ENCODE measurements at places on chromosomes 1 and 21.
A peak's percentile ranks its signal among the peaks of the same experiment; 100 is the strongest.

DNA sequence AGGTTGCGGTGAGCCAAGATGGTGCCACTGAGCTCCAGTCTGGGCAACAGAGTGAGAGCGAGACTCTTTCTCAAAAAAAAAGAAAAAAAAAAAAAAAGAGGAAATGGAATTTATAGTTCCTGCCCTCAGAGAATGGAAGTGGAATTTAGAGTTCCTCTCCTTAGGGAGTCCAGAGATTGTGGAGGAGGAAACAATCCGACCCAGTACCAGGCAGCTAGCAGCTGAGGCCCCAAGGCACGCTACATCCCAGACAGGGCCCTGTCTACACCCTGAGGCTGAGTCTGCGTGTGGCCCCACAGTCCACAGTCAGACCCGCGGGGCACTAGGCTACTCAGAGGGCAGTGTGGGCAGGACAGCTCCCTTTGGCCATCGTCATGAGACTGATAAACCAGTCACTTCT, 1.9 kb upstream of the MFN2 start:
- DNase-seq: no peak

DNA sequence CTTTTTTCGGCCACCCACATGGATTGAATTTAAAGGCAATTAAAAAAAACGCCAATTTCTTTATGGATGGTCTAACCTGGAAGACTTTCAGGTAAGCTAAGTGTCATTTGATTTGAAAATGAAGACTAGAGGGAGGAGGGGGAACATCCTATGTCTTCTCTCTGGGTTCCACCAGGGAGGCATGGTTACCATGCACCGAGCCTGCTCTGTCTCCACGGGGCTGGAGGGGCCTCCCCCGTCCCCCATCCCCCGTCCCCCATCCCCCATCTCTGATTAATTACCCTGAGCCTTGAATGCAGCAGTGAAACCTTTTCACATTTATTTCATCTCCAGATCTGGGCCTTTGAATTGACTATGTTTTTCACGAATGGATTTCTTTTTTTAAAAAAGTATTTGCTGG, 135.1 kb downstream of the TLR5 start:
- DNase-seq: no peak

GRCh38 chr1:9558271-9558945, 19.1 kb downstream of the SLC25A33 start:
- no peak for DNase-seq

- no peak for DNase-seq
Measured at GRCh38 chr1:223216531-223217205, 73.6 kb upstream of the TLR5 start.

GRCh38 chr1:118945489-118945888, 42.7 kb downstream of the TBX15 start:
- no peak for DNase-seq

DNA sequence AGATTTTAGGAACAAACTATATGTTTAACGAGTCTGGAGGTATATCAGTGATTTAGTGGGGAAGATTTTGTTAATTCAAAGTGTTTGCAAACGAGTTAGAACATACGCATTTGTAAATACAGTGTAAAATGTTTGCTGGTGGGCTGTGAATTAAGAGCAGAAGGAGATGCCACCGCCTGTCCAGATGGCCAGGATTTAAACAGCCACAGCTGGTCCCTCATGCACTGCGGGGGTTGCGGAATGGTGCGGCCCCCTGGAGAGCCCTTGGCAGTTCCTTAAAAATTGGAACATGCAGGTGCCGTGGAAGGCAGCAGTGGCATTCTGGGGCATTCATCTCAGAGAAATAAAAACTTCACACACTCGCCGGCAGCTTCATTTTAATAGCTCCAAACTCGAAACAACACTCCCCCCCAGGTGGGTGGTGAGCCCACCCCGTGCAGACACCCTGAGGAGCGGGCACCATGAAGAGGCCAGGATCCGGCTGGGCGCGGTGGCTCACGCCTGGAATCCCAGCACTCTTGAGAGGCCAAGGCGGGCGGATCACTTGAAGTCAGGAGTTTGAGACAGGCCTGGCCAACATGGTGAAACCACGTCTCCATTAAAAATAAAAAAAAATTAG, 3.5 kb upstream of the C1orf159 start:
- DNase-seq: no peak

- no peak for DNase-seq
Measured at GRCh38 chr1:175935566-175936115, 192.2 kb upstream of the TNR start.

DNA sequence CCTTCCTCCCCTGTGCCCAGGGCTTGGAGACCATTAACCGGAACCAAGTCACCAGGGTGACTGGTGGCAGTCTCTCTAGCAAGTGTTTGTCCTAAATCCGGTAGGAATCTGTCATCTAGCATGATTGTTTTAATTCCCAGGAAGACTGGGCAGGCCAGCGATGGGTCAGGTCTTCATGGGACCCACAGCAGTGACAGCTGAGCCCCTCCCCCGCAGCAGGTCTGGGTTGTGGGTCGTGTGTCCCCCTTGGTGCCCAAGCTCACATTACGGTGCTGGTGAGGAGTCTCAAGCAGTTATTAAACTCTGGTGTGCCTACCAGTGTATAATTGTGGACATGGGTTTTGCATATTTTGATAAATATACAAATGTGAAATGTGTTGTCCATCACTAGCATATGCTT, 466.5 kb downstream of the MATN1 start:
- DNase-seq: no peak

GRCh38 chr1:241167121-241167630, 189.8 kb downstream of the RGS7 start:
- DNase-seq: no peak

GRCh38 chr1:170536924-170537551, 5.1 kb downstream of the GORAB start:
- DNase-seq: no peak

DNA sequence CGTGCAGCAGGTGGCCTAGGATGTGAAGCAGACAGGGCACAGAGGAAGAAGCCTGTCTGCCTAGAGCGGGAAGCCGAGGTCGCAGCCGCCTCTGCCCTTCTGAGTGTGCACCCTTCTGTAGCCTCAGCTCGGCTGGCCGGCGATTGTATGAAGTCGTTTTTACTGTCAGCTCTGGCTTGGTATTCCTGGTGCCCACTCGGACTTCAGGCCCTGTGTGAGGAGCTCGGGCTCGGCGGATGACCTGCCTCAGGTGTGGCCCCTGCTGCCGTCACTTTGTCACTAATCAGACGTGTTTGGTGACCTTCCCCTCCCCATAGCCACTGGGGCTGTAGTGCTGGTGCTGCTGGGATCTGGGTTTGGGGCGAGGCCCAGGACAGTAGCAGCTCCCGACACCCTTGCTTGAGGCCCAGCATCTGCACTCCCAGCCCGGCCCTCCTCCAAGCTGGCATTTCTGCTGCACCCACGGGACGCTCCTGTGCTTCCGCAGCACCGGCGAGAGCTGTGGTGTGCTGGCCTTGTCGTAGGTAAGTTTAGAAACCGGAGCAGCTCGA, 18.1 kb downstream of the SLX9 start:
- no peak for DNase-seq

DNA sequence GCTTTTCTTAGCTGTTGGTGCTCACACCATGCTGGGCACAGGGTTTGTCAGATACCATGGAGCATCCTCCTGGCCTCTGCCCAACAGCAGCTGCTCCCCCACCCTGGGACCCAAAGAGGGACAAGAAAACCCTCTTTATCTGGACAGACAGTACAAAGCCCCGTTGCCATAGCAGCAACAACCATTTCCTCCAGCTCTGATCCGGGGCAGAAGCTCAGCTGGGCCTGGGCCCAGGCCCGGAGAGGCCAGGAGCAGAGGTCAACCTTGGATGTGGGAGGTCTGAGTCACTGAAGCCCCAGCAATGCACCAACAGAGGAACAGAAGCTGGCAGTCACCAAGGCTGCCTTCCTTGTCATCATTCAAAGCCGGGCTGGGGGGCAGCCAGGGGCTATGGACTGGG, 228.4 kb upstream of the POU3F1 start:
- no peak for DNase-seq

- DNase-seq: no peak
Measured at GRCh38 chr1:7991504-7992440, 30.3 kb downstream of the PARK7 start.

GRCh38 chr1:160369087-160369486, 2.2 kb downstream of the NHLH1 start:
- no peak for DNase-seq

DNA sequence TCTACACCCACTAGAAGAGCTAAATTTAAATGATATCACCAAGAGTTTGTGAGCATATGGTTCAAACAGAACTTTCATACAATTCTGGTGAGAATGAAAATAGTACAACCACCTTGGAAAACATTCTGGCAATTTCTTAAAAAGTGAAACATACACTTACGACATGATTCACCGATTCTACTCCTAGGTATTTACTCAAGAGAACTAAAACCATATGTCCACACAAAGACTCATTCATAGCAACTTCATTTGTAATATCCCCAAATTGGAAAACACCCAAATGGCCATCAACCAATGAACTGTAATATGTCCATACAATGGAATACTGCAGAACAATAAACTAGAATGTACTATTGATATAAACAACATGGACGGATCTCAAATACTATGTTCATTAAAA, 51.2 kb upstream of the ADAM30 start:
- DNase-seq: no peak

DNA sequence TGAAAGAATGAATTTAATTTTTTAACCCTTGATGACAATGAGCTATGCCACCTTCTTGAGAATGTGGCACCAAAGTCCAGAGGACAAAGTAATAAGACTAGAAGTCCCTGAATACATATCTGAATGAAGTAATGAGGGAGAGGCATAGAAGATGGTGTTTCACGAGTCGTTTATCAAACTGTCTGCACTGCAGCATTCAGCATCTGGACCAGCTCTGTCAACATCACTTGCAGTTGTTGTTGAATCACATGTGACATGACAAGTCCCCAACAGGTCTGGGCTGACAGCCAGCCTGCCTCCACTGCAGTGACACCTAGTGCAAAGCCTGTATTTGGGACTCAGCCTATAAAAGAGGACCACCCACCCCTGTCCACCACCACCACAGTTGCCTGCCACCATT, 17.3 kb upstream of the GALNT2 start:
- no peak for DNase-seq

DNA sequence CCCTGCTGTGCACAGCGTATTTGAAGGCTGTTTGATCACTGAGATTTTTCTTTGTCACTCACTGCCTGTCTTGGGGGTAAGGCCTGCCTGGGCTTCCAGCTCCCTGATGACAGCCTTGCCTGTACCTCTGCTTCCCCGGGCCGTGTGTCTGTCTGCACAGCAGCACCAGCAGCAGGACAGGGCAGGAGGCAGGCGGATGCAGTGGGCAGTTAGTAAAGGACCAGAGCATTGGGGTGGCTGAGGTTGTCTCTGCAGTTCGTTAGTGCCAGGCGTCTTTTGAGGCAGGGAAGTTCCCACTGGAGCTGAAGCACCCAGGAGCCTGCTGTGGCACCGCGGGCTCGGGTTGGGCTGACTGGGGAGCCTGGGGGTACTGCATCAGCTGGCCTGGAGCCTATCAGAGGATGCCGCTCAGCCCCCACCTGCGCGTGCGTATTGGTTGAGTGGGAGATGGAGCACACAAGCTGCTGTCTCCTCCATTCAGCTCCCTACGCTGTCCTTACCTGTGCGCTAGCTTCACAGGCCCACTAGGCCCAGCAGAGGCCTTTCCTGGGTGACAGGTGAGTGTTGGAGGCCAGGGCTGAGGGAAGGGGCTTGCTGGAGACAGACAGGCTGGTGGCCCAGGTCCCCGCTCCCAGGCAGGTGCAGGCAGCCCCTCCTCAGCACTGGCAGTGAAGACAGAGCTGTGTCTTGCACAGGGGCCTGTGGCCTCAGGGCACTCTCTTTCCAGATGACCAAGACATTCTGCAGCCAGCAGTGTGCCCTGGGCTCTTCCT, 28.2 kb downstream of the SNAP47 start:
- DNase-seq: peak; percentile 47

DNA sequence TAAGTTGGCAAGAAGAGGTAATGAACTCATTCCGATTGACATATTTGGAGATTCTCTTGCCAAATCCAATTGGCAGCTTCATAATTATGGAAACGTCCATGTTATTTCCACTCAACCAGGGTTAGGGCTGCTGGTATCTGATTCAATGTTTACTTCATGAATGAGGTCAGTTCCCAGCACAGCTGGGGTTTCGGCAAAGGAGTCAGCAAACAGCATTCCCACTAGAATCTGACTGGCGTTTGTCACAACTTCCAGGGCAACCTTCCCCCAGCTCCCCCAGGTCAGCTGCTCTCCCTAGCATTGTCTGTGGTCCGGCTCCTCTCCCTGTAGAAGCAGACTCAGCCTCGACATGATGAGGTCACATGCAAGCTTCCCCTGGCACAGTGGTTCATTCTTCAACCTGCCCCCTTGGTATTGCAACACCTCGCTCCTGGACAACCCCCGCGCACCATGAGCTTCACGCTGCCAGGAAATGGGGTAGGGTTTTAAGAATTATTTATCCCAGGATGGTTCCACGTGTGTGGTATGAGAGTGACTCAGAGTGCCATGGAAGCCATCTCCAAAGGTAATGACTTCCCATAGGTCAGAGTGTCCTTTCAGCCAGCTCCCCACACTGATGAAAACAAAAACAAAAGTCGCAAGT, 100.7 kb upstream of the SLC25A33 start:
- peak; percentile 46 for DNase-seq

GRCh38 chr1:67676946-67677345, 8.1 kb upstream of the GADD45A start:
- DNase-seq: no peak

DNA sequence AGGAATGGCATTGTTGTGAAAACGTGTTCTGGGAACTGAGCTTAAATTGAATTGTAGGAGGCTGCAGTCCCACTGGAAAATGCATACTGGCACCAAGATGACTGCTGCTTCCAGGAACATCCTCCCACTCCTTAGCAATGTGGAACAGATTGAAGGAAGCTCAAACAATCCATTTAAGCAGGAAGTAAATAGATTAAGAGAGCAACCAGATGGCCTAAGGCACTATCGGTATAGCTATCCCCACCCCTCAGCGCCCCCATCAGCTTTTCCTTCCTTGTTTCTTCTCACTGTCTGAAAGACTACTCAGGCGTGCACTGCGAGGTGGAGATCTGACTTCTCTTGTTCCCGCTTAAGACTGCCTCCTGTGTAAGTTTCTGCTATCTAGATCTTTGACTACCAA, 4.0 kb upstream of the IFI16 start:
- no peak for DNase-seq

DNA sequence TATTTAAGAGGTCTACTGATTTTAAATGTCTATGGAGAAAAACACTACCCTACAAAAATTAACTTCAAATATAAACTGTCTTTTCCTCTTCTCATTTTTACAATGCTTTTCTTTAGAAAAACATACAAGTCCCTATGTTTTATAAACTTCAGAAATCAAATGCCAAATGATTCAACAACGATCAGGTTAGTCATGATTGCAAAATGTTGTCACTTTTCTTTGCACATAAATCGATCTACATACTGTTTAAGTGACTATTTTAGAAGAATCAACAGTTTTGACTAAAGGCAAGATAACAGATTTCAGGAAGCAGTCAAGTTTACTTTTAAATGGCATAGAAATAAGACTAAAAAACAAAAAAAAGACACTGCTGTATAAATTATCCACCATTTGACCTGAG, 168.7 kb downstream of the GPATCH2 start:
- DNase-seq: no peak

DNA sequence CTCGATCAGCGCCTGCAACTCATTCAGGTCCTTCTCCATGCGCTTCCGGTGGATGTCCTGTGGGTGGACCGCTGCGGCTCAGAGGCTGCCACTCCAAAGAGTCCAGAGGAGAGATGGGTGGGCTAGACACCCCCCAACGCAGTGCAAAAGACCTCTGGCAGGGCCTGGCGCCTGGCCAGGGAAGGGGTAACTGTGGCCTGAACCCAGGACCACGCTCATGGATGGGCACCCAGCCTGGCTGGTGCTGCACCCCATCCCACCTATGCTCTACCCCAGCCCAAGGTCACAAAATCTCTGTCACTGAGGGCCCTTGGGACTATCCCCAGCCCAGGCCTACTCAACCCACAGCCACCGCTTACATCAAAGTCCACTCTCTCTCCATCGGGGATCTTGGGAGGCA, 12.2 kb downstream of the TNNT2 start:
- DNase-seq: no peak

All from caudate nucleus (tissue), 63 donors.